ENCODE measurements at places on chromosomes 2 and 18. TPM values are rescaled to one million over a fixed set of nuclear protein-coding genes. Genes with fewer than 3 reads are reported as not detected.

GRCh38 chr18:68797871-68798270 lies at the start of gene CCDC102B:
TSS of gene CCDC102B (plus strand) at chr18:68798080. CDS start at chr18:68836764, 38,684 bp downstream.
- no peak for DNase-seq

- no peak for DNase-seq
Observed at GRCh38 chr2:28652217-28652616, 99.4 kb upstream of the PPP1CB start.

GRCh38 chr2:60391230-60391629 lies 162.2 kb downstream of the BCL11A start:
- DNase-seq, result no peak

- DNase-seq, result no peak
Observed at GRCh38 chr2:68548396-68548795, 81.0 kb downstream of the APLF start.

GRCh38 chr2:120711694-120712093 lies 24.0 kb upstream of the GLI2 start:
- no peak for DNase-seq

- no peak for DNase-seq
Observed at GRCh38 chr2:232843834-232844233, 26.2 kb upstream of the SNORC start.

- no peak for DNase-seq
Observed at GRCh38 chr2:227759411-227760118, 13.9 kb downstream of the SCYGR8 start.

GRCh38 chr18:3175195-3175758 lies 44.5 kb downstream of the MYOM1 start:
- no peak for DNase-seq

SERPINB3 gene
- not detected for total RNA-seq

VIT gene
- total RNA-seq, result not detected

Data from CD8-positive, alpha-beta T cell (primary cell).